ENCODE measurements at places on chromosomes 7 and 10.

GRCh38 chr10:121900443-121901174 is 27.2 kb downstream of the ATE1 start:
- no peak for DNase-seq

DNA sequence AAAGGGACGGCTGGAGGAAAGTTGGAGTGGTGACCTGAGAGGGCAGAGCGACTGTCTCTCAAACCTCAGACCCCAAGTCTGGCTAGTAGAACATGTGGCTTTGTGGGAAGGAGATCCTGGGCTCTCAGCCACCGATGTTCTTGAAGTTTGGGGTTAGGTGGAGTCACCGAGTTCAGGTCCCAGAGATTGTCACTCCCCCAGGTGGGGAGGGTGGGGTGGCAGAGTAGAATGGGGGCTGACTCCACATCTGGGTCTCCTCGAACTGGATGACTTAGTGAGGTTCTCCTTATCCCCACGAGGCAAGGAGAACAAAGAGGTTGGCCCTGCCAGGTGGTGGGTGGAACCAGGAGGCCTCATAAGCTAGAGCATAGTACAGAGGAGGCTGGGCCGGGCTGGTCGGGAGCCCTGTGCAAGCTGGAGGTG is 14.7 kb upstream of the PNLIPRP2 start:
- no peak for DNase-seq

DNA sequence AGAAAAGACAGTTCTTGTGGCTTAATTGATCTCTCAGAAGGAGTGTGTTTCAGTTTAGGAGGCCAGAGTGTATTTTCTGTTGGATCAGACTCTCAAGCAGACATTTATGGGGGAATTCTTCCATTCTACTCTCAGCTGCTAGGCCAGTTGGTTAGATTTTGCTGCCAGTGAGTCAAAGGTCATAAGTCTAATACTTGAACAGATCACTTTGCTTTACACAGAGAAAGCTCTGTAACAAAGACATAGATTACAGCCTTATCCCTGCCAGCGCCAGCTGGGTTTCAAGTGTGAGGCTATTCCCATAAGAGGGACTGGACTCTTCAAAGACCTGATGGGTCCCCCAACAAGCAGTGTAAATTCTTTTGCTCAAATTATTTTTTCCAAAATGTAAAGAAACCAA is 145.6 kb upstream of the SEMA3C start:
- DNase-seq: no peak

DNA sequence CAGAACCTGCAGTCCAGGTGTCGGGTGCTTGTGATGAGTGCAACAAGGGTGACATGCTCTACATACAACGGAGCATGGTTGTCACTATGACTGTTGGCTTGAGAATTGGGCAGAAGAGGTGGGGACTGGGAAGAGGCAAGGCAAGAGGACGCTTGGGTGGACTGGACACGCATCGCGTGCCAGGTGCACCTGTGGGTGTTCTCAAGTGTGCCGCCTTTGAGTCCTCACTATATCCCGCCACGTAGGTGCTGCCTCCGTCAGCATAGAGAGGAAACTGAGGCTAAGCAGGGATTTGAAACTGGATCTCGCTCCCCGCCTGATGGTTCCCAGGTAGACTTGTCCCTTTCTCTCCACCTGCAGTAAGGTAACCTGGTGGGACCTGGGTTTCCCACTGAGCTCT is 27.2 kb downstream of the CDH23 start:
- no peak for DNase-seq

- DNase-seq: no peak
Measured at GRCh38 chr7:102288285-102288930, 1.7 kb downstream of the SH2B2 start.
